Motor neuron (in vitro differentiated cells): ENCODE measurements at places on chromosomes 3 and 15.

DNA sequence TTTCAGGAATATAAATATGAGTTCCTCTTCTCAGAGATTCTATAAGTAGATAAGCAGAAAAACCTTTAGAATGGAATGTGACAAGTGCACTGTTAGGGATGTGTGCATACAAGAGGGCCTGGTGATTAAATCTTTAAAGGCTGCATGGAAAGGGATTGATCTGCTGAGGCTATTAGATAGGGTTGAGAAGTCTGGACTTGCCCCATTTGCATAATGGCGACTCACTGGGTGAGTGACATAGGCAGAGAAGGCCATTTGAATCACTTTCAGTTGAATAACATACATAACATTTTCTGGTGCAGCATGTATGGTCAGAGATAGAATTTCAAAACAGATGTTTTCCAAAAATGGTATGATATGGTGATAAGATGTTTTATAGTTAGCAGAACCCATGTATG lies 156.9 kb downstream of the ZNF621 start:
- peak; percentile 94 for ATAC-seq

GRCh38 chr15:40234783-40235182 lies 4.1 kb upstream of the PAK6 start:
- no peak for ATAC-seq

DNA sequence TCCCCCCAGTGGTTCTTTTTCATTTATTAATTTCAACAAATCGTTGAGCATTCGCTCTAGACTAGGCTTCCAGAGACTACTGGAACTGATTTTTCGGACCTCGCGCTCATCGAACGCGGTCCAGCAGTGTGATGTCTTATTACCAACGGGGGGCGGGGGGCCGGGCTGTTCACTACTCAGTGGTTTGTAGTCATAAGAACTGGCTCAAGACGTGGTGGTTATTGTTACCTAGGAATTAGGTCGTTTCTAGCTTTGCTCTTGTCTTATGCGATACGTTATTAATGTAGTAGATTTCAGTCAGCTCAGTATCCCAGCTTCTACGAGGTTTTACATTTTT lies 858 bp downstream of the RBM5 start:
- ATAC-seq = peak; percentile 19

DNA sequence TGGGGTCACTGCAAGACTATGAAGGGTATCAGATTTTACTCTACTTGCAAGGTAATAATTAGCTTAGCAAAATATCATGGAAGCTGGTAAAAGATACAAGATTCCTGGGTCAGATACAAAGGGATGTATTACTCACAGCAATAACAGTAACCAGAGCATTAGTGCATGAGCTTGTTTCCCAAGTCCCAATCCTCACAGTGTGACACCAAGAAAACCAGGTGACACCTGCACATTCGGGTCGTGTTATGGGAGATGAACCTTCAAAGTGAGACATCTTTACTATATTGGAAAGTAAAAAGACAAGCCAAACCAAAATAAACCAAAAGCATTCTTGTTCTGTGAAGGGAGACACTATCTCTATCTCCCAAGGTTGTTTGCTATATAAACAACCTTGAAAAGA lies 528.7 kb upstream of the TGFBR2 start:
- ATAC-seq = no peak

GRCh38 chr15:71757741-71758530 lies 52.4 kb upstream of the NR2E3 start:
- ATAC-seq = no peak

- no peak for ATAC-seq
Observed at GRCh38 chr3:53491276-53491675, 3.1 kb upstream of the CACNA1D start.

DNA sequence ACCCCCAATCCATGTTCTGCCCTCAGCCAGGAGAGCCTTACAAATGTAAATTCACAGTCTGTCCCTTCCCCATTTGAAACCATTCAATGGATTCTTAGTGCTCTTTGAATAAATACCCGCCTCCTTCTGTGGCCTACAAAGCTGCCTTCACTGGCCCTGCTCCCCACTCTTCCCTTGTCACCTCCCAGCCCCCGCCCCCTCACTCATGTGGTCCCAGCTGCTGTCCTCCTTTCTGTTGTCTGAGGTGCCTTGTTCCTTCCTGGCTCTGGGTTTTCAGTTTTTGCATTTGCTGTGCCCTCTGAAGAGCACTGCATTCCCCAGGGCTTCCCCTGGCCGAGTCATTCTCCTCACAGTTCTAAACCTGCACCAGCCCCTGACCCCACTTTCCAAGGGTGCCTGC lies 3.2 kb downstream of the EFCAB12 start:
- ATAC-seq = no peak
